Activated CD4-positive, alpha-beta T cell treated with anti-CD3 and anti-CD28 coated beads, Interleukin-2, amount 50 U/mL, for 48 hours (primary cell): ENCODE measurements at places on chromosomes 2 and 18.

- DNase-seq = no peak
Observed at GRCh38 chr2:123732563-123732962, 292.5 kb upstream of the CNTNAP5 start.

DNA sequence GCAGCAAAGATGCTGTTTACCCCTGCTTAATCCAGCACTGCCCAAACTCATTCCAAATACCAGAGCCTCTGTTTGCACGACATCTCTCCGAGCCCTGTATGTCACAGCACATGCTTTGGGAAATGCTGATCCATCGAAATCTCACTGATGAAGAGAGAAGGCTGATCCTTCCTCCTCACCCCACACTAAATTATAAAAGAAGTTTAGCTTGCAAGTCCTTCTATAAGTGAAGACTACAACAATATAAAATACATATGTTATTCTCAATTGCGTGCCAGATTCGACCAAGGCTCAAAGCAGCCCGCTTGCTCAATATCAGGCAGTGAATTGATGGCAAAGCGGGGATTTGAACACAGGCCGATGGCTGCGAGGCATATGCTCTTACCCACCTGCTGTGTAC is 30.7 kb upstream of the SLC35F6 start:
- DNase-seq = no peak

DNA sequence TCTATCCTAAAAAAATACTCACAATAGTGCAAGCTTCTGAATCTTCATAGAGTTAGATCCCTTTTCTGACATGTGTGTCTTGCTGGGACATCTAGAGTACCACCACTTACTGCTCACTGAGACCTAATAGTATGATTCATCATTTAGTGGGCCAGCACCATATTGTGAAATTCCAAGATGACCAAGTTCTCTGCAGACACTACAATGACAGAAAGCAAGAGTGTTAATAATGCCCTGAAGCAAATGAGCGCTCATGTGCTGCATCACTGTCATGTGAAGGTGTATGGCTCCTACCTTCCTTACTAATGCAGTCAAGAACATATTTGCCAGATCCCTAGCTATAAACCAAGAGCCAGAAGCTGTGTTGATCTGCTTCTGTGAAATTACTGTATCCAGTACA is 606.2 kb upstream of the NXPH2 start:
- DNase-seq = no peak

DNA sequence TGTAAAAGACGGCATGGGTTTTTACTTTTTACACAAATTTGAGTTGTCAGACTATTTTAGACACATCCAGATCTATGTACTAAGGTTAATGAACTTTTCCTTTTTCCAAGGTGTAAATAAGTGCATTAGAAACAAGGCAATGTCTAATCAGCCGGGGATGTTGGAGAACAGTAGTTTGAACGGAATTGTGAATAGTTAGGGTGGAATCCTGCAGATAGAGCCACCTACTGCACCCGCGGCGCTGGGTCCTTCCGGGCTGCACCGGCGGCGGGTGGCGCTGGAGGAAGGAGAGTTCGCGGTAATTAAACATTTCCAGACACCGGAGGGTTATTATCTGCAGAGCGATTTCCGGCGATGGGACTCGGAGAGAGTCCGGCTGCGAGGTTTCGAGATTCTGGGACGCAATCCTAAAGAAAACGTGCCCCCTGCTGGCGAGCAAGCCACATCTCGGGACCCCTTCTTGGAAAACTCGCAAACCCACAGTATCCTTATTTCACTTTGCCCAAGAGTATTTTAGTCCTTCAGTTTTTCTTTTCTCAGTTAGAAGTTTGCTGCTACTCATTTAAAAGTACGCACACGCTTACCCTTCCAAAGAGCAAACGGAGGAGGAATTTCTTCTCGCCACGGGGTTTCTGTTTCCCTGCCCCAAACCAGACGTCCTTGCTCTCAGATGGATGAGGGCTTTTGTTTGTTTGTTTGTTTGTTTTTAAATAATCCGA is 4.5 kb upstream of the OSR1 start:
- peak; percentile 73 for DNase-seq

DNA sequence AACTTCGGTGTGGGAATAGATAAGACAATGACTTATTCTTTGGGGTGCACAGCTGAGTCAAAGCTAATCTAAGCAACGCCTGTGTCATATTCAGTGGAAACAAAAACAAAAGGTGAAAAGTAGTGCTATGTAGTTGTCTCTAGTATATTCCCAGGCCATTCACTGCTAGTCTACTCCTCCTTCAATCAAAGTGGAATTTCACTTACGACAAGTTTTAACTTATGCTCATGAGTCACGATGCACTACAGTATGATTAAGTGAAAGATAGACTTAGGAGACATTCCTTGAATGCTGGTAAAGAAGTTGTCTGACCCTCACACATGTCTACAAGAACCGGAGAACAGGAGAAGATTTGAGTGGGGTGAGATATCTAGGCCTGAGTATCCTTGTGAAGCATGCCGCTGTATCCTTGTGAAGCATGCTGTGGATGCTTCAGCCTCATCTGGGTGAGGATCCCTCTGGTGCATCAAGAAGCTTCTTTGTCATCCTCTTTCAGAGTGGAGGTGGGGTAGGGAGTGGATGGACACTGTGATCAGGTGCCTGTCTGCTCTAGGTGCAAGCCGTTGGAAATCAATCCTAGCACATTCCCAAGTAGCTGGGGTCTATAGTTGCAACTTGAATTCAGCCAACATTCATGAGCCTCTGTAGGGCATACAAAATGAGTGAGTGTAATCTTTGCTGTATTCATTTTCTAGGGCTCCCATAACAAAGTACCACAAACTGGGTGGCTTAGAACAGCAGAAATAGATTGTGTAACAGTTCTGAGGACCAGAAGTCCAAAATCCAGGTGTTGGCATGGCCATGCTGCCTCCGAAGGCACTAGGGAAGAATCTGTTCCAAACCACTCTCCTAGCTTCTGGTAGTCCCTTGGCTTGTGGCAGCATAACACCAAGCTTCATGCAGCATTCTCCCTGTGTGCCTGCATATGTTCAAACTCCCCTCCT is 173.5 kb upstream of the FN1 start:
- no peak for DNase-seq

DNA sequence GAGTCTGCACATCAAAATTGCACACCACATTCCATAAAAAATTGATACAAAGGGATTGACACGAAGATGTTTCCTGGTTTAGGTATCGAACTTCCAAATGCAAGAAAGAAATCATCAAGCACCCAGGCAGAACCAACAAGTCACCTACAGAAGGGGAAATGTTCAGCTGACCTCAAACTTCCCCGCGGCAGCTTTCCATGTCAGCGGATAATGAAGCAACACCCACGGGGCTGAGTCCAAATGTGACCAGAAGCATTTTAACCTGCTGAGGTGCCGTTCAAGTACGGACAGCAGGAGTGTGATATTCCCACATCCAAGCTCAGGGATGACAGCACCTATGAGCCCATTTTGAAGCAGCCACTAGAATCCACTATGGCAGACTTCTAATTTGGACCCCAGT is 124.9 kb downstream of the GALNT14 start:
- DNase-seq = no peak

DNA sequence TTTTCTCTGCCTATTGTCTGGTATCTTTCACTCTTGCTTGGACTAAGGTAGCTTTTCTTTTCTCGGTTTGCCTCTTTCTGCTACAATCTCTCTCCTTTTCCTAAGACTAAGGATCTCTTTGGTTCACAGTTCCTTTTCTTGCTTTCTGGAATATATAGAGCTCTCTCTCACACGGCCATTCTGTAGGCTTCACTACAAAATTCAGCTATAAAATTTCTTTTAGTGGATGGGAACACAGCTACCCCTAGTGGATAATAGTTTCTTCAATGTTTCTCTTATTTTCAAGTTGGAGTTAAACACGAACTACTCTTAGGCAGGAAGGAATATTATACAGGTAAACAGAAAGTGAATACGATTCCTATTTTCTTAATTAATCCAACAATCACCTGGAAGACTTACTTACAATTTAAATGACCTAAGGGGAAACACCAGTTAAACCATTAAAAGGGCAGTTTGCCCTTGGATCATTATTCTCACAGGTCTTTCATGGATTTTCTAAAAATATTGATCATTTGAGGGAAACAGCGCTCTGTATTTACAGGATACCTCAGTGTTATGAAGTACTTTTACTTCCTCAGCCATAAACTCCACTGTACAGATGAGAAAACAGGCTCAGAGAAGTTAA is 140.5 kb downstream of the LRP2 start:
- DNase-seq = no peak

DNA sequence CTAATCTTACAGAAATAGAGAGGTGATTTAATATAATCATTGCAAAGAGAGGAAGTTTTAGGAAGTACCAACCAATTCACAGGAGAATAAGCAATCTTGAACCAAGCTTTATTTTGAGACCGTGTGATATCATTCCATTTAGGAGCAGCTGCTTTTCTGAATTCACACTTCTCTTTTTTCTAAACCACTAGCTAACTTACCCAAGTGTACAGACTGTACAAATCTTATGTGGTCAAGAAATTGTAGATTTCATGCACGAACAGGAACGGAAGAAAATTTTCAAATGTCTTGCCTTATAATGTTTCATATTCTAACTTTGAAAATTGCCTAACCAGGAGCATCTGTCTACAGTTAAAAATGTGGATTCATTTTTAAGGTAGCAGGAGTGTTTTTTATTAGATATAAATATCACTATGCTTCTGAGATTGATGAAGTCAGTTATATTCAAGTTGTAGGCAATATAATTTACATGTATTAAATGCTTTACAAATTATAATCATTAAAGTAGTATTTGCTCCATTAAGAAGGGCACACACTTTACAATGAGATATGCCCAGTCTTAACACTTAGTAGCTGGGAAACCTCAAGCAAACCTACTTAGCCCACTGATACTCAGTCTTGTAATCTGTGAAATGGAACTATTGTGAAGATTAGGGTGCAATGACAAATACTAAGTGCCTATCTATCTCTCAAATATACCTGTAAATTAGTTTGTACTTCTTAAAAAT is 302.2 kb upstream of the STON1 start:
- no peak for DNase-seq

- no peak for DNase-seq
Observed at GRCh38 chr18:70332694-70333093, 43.8 kb downstream of the SOCS6 start.

DNA sequence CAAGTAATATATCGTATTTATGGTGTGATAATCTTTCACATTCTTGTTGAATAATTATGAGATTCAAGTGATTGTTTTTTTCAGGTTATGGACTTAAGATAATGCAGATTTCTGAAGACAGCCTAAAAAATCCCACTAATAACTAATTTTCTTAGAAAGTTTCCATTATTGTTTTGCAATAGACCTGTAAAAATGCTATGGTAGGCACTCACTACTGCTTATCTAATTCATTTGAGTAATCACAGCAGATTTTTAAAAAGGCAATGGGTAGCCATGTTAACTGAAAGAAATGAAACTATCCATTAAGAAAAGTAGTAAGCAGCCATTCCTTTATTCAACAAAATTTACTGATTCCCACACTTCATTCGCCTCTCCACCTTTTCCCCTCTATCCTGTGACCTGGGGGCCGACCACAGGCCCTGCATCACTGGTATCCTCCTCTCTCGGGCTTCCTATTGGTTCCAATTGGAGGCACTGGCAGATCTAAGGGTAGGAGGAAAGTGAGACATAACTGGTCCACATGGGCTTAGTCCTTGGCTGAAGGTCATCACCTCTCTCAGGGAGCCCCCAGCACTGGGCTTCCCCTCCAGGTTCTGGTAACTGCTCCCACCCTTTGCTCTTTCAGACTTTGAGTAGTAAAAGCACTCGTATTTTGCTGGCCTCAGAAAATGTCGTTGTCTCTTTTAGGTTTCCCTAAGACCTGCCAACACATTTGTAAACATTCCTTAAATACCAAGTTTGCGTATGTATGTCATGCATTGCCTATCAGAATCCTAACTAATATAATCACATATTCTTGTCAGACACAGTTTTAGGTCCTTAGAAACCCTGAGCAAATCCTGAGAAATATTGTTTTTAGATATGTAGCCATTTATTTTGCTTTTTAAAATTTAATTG is 18.5 kb downstream of the RBMS1 start:
- DNase-seq = no peak

- DNase-seq = no peak
Observed at GRCh38 chr18:9933865-9934264, 20.0 kb downstream of the VAPA start.

GRCh38 chr2:96806468-96807126 is 9.5 kb upstream of the CNNM3 start:
- DNase-seq = peak; percentile 22

DNA sequence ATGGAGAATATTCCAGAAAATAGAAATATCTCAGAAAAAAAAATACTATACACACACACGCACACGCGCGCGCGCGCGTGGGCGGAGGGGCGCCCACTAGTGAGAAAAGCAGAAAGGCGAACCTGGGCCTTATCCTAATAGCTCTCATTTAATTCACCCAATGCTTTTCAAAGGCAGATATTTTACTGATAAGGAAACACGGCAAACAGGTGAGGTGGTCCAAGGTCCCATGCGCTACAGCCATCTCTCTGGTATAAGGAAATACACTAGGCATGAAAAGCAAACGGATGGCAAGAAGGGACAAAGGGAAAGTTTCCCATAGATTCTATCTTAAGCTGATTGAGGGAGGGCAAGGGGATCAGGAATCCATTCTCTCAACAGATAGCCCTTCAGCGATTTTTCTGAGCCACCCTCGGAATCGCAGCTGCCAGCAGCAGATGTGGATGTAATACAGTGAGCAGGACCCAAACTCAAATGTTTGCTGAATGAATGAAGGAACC is 136.7 kb downstream of the TMEM247 start:
- peak; percentile 12 for DNase-seq

DNA sequence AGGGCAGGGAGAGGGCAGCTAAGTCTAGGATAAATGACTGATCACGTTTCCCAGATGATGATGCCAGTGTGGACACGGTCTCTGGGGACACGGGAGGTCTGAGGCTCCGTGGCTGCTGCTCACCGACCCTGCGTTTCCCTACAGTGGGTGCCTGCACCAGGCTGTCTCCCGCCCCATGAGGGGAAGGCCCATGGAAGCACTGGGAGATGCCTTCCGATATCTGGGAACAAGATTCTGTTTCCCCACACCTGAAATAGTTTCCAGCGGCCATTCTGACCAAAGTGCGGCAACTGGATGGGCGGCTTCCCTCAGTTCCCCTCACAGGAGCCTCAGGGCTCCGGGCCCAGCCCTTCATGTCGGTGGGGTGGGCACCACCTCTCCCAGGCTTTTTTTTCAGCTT is 83.1 kb downstream of the EDAR start:
- no peak for DNase-seq

- no peak for DNase-seq
Observed at GRCh38 chr2:74571058-74571457, 16.5 kb downstream of the DOK1 start.

- no peak for DNase-seq
Observed at GRCh38 chr2:151971301-151972051, 127.4 kb downstream of the CACNB4 start.

- DNase-seq = no peak
Observed at GRCh38 chr2:26215833-26216232, 28.6 kb downstream of the HADHA start.

- peak; percentile 60 for DNase-seq
Observed at GRCh38 chr18:76426737-76427305, 68.2 kb downstream of the ZNF516 start.

DNA sequence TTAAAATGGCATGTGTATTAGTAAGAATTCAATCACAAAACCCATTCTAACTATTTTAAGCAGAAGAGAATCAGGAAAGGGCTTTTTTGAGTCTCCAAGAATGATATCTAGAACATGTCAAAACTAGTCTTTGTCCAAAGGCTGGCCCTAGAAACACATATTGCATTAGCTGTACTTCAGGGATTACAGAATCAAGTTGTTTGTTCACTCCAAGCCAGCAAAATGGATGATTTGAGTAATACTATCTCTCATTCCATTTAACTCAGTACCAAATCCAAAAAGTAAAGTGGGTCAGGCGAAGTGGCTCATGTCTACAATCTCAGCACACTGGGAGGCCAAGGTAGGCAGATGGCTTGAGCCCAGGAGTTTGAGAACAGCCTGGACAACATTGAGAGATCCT is 41.3 kb downstream of the ATF2 start:
- no peak for DNase-seq
